ENCODE measurements at places on chromosomes 5 and 9.

DNA sequence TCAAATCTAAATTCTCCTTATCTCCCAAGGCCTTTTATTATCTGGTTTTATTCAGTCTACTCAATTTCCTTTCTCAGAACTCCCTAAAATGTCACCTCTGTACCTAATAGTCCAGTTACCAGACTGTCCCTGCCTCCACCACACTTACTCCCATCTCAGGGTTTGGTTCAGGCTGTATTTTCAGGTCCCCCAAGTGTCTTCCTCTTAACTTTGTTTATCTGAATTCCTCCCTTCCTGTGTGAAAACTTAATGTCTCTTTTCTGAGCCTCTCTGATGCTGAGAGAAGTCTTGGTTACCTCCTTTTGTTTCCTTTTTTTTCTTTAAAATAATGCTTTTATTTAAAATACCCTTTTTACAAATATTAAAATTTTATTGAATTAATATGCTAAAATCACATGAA, 133.4 kb downstream of the PAM start:
- DNase-seq, result no peak

- DNase-seq, result peak; percentile 3
Observed at GRCh38 chr9:110521206-110521605, 58.3 kb downstream of the SVEP1 start.

DNA sequence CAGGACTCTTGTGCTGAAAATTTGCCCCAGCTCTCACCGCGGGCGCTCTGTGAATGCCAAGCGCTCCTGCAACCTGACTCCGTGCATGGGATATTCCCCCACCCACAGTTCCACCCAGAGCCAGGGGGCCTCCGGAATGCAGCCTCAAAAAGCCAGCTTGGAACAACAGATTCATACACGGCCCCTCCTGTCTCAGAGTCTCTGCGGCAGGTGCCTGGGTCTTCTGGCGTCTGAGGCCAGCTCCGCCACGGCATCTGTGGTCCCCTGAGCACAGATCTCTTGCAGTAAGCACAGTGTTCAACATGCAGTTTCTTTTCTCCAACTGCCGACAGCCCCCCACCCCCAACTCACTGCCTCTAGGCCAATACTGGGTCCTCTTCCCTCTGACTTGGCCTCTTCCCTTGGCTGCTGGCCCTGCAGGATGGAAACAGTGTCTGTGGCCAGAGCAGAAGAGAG, 355.7 kb upstream of the IRX2 start:
- DNase-seq, result no peak

- DNase-seq, result no peak
Observed at GRCh38 chr9:136683755-136684154, 3.5 kb downstream of the AGPAT2 start.

DNA sequence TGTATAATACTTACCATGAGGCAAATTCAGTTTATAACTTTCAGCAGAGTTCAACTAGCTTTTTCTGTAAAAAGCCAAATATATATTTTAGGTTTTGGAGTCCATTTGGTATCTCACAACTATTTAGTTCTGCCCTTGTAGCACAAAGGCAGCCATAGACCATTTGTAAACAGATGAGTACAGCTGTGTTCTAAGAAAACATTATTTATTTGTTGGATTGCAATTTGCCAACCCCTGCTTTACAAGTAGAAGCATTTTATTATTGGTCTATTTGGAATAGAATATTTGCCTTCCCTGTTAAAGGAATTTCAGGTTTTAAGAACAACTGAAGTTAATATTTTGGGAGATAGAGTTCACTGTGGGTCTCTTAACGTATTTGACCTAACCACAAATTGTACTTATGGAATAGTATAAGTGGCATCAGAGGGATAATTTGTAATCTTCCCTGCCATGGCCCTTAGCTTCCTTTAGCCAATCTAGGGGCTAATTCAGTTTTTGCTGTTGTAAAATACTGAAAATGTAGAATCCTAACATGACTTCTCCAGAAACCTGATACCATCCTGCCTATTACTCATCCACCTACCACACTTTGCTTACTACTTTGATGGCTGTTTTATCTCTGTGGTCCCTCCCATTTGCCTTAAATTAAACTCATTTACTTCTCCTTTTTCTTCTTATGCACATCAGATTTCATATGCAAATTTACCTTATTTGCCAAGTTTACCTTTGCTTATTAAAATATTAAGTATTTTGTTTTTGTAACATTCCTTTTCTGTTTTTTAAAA, 109.2 kb downstream of the DMXL1 start:
- DNase-seq, result no peak

GRCh38 chr5:133967698-133968203, 674 bp downstream of the C5orf15 start:
- no peak for DNase-seq

DNA sequence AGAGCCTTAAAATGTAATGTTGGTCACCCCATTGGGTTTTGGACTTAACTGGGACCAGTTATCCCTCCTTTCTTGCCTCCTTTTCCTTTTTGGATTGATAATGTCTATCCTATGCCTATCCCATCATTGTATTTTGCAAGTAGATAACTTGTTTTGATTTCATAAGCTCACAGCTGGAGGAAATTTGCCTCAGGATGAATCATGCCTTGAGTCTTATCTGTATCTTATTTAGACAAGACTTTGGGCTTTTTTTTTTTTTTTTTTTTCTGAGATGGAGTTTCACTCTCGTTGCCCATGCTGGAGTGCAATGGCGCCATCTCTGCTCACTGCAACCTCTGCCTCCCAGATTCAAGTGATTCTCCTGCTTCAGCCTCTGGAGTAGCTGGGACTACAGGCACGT, 443.3 kb downstream of the DNAH5 start:
- no peak for DNase-seq

Data from NCI-H345 (cell line).